ENCODE measurements at places on chromosomes 3 and 15.

GRCh38 chr15:69443032-69443611 lies 9.5 kb upstream of the RPLP1 start:
- DNase-seq, result no peak

DNA sequence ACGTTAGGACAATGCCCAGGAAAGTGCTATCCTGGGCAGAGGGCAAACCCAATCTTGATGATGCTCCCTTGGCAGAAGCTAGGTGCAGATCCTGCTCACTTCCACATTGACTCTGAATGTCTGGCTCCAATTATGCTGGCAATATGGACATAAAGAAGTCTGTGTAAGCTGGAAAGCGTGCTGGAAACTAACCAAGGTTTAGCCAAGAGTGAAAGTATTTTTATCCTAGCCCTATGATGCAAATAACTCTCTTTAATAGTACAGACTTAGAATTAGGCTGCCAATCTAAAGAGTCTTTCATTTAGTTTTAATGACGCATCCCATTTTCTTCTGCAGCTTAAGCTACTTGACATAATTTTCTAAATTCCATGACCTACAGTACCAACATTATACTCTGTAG lies 571.8 kb downstream of the TUSC7 start:
- no peak for DNase-seq

DNA sequence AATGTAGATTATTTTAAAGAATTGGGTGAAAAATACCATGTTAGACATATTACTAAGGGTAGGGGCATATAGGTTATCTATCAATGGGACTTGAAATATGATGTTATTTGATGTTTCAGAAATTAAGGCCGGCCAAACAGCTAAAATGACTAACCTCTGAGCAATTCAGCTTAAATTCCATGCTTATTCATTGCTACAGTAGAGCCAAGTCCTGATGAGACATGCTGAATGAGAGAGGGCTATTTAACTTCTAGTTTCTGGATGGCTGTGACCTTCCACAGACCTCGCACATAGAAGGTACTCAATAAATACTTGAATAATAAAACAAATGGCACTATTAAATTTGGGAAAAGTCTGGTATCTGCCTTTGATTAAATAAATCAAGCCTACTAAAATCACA lies 175.6 kb upstream of the WNT5A start:
- no peak for DNase-seq

DNA sequence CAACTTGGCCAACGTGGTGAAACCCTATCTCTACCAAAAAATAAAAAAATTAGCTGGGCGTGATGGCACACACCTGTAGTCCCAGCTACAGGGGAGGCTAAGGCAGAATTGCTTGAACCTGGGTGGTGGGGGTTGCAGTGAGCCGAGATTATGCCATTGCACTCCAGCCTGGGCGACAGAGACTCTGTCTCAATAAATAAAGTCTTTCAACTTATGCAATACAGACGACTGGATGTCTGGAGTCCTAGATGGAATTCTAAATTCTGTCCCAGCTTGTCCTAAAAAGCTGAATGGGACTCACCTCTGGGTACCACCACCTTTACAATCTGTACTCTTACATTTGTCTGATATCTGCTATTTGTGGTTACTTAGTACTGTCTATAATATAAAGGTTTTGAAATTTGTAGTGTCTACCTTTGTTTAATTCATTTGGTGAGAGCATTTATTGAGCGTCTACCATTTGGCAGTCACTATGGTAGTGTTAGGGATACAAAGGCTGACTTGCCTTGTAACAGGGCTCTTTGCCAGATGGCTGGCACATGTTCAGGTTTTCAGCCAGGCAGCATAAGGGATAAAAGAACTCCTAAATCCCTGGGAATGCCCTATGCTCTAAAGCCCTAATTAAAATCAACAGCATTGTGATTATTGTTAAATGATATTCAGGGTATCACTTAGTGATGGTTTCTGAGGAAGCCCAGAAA lies 7.2 kb upstream of the ZNF609 start:
- no peak for DNase-seq

DNA sequence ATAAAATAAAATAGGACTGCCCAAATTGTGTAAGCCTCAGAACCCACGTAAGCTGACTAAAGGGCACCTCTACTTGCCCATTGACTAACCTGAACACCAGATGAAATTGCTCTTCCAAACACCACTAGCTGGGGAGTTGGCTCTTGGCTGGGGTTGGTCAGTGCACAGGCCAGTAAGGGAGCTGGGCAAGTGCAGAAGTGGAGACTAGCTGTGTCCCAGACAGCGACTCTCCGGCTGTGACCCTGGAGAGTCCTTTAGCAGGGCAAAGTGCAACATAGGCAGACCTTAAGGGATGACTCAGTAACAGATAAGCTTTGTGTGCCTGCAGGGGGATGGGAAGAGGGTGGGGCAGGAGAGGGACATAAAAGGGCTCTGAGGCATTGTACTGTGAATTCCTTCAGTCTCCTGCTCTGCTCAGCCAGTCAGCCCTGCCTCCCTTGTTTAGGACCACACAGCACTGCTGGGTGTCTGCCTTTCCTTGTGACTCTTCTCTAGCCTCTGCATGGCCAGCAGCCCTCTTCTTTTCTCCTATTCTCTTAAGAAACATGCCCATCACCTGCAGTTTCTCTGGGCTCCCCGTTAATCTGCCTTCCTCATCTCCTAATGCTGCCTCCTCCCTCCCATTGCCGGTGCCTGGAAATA lies 13.2 kb downstream of the NR1I2 start:
- DNase-seq, result no peak

- DNase-seq, result no peak
Measured at GRCh38 chr3:39203860-39204259, 11.5 kb upstream of the XIRP1 start.

DNA sequence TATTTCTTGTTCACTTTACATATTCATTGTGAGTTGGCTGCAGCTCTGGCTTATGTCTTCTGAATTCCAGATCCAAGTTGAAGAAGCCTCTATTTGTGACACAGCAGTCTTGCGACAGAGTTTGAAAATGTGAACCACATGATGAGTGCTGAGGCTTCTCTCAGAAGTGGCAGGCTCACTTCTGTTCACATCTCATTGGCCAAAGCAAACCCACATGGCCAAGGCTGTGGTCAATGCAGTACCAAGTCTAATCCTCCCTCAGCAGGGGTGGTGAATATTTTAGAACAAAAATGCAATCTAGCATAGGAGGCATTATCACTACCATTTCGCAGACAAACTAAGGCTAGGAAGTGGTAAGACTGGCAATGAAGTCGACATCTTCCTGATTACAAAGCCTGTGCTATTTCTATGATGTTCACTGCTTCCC lies 45.2 kb downstream of the CDCP1 start:
- no peak for DNase-seq

DNA sequence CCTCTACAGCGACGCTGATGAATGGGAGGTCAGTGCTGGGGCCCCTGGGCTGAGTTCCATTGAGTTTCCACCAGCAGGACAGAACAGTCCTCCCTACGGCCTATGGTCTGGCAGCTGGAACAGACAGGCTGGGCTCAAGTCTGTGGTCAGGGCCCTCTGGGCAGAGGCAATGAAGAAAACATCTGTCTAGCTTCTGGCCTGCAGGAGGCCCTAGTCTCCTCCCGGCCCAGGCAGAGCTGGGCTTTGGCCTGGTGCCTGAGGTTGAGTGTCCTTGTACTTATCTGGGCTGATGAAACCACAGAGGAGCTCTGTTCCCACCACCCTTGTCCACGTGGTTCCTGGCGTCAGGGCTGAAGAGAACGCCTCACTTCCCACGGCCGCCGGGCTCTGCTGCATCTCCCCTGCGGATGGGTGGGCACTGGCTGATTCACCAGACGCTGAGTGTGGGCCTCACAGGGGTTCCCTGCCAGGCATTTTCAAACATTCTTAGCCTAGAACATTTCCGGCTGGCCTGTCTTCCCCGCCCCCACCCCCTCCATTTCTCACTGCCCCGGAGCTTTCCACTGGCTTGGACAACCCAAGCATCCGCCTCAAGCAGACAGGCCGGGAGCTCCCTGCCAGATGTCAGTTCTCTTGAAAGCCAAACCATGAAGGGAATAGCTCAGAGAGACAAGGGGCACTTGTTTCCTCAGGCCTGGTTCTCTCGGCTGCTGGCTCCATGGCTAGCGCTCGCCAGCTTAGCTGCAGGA lies 20.3 kb downstream of the PPCDC start:
- no peak for DNase-seq

DNA sequence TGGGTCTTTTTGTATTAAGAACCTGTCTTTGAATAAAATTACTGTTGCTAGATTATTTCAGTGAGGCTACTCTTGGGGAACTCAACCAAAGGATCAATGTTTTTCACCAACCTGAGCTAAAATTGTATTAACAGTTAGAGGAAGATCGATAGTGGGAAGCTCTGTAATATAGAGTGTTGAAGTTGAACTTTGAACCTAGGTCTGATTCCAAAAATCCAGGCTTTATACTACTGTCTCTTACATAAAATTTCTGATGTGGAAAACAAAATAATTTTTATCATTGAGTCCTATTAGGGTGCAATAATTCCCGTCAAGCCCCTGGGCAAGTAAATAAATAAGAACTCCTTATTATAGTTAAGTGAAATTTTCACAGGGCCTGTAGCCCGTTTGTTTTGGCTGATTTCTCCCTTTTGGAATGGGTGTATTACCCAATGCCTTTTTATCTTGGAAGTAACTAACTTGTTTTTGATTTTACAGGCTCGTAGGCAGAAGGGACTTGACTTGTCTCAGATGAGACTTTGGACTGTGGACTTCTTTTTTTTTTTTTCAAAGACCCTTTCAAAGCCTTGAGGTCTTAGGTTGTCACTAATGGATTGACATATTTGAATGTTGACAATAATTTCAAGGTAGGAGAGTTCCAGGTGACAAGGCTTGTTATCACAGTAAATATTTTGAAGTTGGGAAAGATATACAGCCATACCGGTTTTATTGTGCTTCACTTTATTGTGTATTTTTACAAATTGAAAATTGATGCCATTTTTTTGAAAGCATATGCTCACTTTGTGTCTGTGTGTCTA lies 276.1 kb downstream of the NFKBIZ start:
- no peak for DNase-seq

DNA sequence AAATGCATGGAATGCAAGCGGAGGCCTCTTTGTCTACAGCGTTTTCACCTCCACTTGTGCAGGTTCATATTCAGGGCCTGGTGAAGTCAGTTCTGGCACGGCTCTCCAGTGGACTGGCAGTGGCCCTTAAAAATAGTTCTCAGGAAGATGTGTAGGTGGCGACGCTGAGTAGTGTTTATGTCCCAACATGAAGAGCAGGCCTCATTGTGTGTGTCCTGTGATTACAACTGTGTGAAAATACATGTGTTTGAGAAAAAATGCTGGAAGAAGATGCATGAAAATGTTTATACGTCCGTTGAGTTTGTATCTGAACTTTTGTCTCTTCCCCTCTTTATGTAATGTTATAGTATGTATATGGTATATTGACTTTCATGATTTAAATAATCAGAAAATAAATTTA lies 7.2 kb downstream of the LIPC start:
- no peak for DNase-seq

DNA sequence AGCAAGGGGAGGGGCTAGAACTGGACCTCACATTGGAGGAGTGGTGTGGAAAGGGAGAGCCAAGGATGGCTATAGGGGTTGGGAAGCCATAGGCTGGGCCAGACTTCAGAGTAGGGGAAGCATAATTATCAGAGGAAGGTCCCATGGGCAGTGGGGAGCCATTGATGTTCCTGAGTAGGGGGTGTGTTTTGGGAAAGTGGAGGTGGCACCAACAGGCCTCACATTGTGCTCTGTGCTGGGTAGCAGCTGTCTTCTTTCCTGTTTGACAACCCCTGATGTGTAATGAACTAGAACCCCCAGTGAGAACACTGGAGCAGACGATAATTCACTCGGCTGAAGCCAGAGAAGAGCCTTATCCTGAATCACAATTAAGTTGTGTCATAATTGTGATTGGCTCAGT lies 41.2 kb downstream of the SLC6A11 start:
- DNase-seq, result no peak

DNA sequence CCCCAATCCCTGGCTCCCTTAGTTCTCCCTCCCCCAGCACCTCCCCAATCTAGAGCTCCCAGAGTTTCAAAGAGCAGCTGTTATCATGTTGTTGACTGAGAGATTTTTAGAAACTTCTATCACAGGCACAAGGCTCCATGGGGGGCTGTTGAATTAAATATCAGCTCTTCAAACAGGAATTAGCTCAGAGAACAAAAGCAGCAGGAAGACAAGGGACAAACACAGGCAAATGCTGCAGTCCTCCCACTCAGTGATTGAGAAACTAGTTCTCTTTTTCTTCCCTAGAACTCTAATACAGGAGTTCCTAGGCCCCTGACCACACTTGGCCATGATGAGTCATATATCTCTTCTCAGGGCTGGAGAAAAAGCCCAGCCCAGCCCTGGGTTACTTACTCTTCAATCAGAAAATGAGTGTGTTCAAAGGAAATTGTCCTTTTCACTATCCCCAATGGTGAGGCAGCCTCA lies 262.1 kb downstream of the IGSF11 start:
- DNase-seq, result no peak

- no peak for DNase-seq
Measured at GRCh38 chr3:8554696-8555095, 53.1 kb downstream of the LMCD1 start.

- DNase-seq, result no peak
Measured at GRCh38 chr15:39461536-39462130, 119.2 kb upstream of the THBS1 start.

- DNase-seq, result no peak
Measured at GRCh38 chr3:78856164-78856563, 911.6 kb downstream of the ROBO1 start.

DNA sequence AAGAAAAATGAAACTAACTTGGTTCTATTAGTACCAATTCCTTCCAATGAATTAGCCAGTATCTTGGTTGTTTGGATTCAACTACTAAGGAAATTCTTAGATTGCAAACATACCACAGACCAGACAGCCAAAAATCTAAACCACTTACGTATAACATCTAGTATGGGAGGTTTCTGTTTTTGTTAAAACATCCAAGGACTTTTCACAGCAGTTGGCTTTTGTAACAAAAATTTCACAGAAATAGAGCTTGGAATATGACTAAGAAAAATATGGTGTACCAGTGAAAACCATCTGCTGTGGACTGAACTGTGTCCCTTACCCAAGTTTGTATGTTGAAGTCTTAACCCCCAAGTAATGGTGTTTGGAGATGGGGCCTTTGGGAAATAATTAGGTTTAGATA lies 199.2 kb downstream of the OTOL1 start:
- DNase-seq, result no peak

DNA sequence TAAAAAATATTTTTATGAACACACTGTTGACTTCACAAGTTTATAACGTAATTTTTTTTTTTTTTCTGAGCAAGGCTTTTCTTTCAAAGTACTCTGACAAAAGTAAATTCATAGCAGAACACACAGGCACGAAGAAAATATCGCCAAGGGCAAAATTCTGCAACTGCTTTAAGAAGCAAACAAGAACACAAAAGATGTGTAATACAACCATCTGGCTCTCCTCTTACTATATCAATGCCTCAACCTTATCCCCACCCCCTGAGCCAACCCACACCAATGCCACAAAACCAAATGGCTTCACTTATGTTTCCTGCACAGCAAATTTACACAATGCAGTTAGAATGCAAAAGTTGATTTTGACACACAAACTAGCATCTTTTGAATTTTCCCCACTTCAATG lies 274.2 kb downstream of the FOXP1 start:
- DNase-seq, result no peak
